Stimulated activated CD8-positive, alpha-beta memory T cell treated with anti-CD3 and anti-CD28 coated beads, Interleukin-4, amount 100 ng/mL, for 48 hours (primary cell): ENCODE measurements at places on chromosomes 4 and X.

DNA sequence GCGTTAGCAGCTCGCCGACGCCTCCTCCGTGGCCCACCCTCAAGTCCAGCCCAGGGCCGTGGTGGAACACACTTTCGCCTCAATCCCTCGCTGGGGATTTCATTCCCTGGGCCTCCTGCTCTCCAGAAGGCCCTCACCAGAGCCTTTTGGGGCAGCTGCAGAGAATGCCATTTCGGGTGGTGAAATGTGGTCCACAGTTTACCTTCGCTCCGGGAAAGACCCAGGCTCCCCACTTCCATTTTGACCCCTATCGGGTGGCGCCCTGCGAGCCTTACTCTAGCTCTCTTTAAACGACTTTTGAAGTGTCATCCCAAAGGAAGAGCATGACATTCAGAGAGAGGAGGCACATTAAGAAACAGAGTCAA is 496 bp downstream of the SH2D1A start:
- DNase-seq: no peak

GRCh38 chr4:85243857-85244256 is 231.1 kb upstream of the ARHGAP24 start:
- DNase-seq: no peak

DNA sequence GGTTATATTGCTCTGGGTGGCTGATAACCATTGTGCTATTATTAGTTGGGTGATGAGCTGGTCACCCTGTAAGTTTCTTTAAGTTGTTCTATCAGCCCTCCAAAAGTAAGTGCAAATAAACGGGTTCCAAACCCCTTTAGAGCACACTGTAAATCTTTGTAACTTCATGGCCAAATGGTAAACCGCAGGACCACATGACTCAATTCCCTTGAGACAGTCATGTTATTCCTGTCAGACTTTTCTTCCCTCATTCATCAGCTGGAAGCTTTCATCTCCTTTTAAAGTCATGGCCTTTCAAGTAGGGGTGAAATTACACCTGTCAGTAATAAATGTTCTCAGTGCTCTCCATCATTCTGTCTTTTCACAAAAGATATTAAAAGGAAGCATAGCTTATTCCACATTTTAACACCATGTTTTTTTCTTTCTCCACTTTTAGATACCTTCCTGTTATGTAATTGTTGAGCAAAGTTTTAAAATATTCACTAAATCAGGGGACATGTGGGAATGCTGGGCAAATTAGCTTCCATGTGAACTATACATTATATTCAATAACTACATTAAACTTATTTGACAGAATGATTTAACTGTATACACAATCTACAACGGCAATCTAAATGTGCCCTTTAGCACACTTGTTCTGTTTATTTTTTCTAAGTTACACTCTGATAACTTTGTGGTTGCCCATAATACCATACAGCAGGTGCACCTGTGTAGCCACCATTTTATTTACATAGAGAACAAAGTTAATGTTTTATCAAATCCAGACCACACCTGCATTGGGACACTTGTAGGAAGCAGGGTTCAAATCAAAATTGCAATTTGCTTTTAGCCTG is 275.5 kb downstream of the CFAP299 start:
- no peak for DNase-seq

- DNase-seq: no peak
These were observed 73.6 kb upstream of the PJA1 start for GRCh38 chrX:69238887-69239231.

DNA sequence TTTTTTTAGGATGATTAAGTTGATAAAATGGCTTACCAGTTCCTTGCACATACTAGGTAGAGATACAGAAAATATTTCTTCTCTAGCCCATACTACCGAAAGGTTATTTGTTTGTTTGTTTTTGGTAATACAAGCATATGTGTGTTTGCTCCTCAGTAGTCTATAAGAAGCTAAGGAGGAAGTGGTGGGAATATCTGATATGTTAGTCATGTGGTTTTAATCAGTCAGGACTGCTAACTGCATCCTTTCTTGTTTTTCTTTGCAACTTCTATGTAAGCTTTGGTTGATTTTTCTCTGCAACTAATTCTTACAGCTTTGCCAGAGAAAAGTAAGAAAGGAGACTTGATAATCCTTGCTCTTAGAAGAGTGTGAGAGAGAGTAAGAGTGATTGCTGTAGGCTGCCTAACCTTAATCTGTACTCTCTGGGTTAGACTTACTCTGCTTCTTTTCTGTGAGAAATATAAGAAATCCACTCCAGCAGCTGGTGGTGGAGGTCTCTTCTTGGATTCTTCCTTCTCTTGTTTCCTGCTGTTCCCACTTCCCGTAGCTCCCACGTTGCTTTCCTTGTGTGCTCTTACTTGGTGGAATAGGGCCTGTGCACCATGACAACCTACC is 28.3 kb downstream of the SEPTIN11 start:
- DNase-seq: no peak

GRCh38 chr4:138959097-138959815 is 56.3 kb upstream of the NOCT start:
- DNase-seq: no peak

DNA sequence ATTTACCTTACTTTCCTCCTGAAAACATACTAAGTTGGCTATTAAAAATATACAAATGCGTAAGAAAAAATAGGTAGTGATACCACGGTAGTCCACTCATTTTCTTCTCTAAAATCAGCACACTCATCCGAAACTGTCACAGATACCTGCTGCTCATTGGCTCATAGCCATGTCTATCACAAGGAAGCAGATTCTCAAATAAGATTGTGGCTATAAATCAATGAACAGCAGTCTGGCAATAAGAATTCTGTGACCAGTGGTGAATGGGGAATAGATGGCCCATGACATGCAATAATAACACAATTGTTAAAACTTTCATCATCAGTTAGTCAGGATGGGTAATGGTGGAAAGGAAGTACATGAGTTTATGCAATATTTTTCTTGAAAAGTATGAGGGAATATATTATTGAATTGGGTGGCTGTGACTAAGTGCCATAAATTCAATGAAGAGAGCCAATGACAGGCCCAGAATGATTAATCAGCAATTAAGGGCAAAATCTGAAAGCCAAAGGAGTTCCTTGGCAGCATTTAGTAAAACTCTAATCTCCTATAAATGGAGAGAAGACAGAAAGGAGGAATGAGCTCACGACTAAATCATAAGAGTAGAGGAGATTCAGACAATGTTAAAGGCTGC is 202.3 kb upstream of the NEIL3 start:
- DNase-seq: no peak

- DNase-seq: no peak
These were observed 9.1 kb downstream of the WFS1 start for GRCh38 chr4:6278801-6279197.

DNA sequence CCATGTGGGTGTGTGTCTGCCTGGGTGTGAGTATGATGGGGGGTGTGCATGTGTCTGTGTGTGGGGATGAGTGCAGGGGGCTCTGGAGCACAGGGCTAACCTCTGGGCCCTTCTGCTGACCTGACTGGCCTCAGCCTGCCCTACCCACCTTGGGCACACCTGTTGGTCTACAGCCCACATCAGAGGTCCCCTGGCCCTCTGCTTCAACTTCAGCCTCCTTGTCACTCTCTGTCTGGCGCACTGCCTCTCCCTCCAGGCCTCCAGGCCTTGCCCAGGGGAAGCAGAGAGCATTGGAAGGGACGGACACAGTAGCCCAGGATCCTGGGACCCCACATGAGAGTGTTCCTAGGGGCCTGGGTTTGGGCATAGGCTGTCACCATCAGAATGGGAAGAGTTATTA is 115.4 kb downstream of the EFNB1 start:
- DNase-seq: no peak
